Activated T-helper 1 cell treated with Interleukin-2 at 50 U/mL for 16 hours (primary cell): ENCODE measurements at places on chromosomes 13 and 19.

GRCh38 chr19:53657778-53658177 is 26.0 kb downstream of the DPRX start:
- DNase-seq = no peak

- DNase-seq = no peak
These were observed 45.5 kb downstream of the ZNF93 start for GRCh38 chr19:19946226-19946625.

DNA sequence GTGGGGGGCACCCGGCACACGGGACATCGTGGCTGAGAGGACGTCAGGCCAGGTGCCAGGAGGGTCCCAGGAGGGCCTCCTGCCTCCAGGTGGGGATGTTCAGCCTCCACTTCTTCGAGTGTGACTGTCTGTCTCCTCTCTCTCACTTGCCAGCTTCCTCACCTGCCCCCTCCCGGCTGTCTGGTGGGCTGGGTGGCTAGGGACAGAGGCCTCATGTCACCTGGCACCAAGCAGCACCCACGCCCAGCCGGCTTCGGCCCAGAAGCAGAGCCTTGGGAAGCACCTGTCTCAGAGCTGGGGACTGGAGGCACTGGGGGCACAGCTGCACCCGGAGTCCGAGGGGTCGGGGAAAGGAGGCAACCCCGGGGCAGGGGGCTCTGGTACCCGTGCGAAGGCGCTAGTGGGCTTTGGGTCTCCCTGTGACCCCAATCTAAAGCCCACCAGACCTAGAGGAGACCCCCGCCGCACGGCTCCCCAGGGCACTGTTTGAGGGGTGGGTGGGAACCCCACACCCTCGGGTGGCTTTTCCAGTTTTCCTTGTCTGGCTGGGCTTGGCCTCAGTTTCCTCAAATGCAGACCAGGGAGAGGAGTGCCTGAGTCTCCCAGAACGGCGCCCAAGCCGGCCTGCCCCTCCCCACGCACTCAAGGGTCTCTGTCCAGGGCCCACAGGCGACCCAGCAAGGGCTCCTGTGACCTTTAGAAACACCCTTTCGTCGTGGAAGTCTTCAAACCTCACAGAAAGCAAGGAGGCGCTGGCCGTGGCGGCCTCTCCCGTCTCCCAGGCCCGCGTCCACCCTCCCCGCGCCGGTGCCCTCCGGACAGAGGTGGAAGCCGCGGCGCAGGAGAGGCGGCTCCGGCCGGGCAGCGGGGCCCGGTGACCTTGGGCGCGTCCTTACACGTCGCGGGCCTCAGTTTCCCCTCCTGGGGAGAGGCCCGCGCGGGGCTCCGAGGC is 664 bp upstream of the HCN2 start:
- no peak for DNase-seq

DNA sequence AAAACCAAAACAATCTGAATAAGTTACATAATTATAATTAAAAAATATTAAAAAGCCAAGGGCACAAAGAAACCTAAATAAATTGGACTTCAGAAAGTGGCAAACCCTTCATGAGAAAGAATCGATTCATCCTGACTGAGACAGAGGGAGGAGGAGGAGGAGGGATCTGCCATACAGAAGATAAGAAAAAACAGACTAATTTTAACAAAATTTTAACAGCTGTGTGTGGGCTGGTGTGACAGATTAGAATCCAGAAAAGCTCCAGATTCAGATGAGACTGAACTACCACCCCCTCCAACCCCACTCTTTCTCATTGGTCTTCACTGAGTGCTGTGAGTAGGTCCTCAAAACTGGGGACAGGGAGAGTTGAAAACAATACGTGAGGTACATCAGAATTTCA is 111.5 kb upstream of the HTR2A start:
- no peak for DNase-seq

DNA sequence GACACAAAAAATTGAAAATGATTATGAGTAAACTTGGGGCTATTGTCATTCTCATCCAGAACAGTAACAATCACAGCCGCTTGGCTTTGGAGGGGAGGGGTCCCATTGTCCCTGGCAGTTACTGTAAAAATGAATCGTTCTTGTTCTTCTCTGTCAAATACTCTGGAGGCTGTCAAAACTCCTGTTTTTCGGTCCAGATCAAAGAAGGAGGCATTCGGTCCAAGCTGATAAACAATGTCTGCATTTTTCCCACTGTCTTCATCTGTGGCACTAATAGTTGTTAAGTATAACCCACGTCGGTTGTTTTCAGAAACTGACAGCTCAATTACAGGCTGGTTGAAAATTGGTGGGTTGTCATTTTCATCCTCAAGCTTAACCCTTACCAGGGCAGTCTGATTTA is 3.4 kb downstream of the PCDH9 start:
- DNase-seq = no peak

GRCh38 chr13:28532388-28533124 is 37.6 kb upstream of the FLT1 start:
- no peak for DNase-seq

DNA sequence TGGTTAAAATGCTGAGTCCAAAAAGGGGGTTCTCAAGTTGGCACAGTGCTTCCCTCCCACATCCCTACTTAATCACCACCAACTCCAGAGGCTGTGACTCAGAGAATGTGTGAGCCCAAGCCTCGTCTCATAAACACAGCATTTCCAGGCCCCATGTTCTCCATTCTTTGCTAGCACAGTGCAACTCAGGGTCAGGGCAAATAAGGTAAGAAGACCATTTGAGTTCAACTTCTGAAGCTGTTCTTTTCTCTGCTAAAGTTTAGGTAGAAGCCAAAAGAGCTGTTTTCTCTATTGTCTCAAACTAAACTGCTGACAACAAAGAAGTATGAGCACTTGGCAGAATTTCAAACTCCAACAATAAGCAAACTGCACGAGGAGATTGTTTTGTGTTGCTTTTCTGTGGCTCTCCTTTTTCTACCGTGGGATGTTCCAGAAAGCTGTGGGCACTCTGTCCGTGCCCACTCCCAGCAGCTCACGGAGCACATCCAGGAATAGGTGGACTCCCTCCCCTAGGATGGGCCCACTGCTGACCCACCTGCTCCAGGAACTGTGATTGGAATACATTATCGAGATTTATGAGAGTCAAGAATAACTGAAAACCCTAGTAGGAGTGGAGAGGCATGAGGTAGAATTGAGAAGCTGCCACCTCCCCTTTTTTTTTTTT is 494.3 kb downstream of the COG6 start:
- DNase-seq = no peak

- DNase-seq = no peak
These were observed 13.3 kb upstream of the AKAP8L start for GRCh38 chr19:15432018-15432494.

DNA sequence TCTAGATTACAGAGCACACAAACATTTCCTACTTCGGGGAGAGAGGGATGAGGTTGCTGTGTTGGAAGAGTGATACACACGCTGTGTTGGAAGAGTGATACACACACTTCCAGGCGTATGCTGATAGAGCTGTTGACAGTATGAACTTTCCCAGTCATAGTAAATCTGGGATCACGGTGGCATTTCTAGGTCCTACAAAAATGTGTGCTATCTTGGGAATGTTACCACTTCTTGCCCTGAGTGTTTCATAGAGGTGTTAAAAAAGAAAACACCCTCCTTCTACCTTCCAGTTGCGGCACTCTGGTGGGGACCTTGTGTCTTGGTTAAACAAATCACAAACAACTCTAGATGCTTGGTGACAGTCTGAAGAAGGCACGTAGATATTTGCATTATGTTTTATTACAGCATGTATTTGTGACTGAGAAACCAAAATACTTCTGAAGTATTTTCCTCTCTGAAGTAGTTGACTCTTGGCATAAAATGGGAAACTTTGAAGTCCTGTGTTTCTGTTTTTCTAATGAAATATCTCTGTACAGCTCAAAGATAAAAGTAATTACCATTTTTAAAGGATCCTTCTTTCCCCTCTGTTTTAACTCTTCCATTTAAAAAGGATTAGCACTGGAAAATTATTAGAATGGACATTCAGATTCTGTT is 52.5 kb downstream of the ARHGAP35 start:
- no peak for DNase-seq

DNA sequence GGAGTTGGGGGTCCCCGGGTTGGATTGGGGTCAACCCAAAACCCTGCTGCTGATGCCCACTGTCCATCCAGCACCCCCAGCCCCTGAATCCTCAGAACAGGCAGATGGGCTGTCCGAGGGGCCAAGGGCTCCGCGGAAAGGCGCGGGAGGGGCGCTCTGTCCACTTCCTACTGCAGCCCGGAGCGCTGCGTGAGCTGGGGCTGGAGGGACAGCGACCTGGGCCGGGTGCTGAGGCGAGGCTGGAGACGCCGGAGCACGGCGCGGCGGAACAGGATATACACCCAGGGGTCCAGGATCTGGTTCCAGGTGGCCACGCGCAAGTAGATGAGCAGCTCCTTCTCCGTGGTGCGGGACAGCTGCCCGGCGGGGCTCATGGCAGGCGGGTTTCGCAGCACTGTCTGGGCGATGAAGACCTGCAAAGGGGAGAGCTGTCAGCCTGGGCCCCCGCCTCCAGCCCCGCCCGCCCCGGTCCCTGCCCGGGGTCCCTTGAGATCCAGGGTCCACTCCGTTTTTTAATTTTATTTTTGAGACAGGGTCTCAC is 10.3 kb downstream of the GIPC3 start:
- no peak for DNase-seq

- no peak for DNase-seq
These were observed 221.9 kb upstream of the PCDH17 start for GRCh38 chr13:57409656-57410055.

- DNase-seq = no peak
These were observed 176.7 kb upstream of the RNF113B start for GRCh38 chr13:98353750-98354149.

- DNase-seq = no peak
These were observed 6.3 kb upstream of the ANKRD10 start for GRCh38 chr13:110921209-110921608.
